ENCODE measurements at places on chromosomes 2 and 18.

DNA sequence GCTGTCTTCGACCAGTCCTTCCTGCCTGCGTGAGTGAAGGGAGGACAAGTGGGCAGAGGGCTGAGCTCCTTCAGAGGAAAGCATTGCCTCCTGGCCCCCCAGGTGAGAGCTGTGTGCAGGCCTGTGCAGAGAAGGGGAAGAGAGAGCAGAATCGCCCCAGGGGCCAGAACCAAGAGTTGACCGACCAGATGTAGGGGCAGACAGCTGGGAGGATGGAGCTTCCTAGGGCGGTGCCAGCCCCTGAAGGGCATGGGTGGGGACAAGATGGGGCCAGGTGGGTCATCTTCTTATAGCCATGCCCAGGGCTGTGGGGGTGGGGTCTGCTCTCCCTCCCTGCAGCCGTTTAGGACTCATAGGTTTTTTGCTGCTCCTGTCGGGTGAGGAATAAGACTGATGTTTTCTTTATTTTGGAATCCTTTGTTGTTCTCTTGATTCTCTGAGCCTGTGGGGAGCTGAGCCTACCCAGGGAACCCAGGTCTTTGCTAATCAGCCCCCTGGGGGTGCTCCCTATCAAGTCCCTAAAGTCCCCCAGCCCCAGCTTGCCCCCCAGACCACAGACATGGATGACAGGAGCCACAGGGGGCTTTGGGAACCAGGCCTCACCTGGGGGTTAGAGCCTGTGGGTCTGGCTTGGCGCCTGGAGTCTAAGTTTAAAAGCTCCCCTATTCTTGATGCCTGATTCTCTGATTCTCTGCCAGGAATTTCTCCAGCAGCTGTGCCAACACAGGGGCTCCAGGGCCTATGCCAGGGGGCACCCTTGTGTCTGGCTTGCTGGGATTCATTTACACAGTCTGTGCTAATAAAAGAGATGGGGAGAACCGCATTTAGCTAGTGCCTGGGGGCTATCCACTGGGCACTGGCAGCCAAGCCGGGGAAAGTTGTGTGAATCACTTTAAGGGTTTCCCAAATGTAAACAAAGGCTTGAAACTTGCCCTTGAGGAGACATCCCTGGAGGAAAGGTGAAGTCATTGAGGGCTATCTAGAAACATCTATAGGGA, 9.3 kb upstream of the EFHD1 start:
- peak; percentile 57 for DNase-seq

DNA sequence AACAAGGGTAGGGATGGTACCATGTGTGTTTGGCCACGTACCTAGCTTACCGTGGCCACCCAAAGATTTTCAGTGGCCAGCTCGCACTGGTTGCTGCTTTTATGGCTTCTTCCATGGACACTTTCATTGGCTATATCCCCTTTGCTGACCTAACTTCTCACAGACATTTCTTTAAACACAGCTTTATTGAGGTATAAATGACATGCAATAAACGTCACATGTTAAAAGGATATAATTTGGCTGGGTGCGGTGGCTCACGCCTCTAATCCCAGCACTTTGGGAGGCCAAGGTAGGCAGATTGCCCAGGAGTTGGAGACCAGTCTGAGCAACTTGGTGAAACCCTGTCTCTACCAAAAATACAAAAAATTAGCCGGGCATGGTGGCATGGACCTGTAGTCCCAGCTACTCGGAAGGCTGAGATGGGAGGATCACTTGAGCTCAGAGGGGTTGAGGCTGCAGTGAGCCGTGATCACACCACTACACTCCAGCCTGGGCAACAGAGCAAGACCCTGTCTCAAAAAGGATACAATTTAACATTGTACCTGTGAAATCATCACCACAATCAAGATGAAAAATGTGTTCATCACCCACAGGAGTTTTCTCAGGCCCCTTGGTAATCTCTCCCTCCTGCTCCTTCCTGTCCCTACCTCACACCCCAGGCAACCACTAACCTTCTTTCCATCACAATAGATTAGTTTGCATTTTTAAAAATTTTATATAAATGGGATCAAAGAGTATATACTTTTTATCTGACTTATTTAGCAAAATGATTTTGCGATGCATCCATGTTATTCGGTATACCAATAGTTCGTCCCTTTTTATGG, 127.8 kb upstream of the PPP1CB start:
- no peak for DNase-seq

- DNase-seq, result no peak
These were observed 19.4 kb downstream of the PLB1 start for GRCh38 chr2:28515176-28515751.

- DNase-seq, result no peak
These were observed 1370.1 kb upstream of the CRIM1 start for GRCh38 chr2:34985474-34985873.

DNA sequence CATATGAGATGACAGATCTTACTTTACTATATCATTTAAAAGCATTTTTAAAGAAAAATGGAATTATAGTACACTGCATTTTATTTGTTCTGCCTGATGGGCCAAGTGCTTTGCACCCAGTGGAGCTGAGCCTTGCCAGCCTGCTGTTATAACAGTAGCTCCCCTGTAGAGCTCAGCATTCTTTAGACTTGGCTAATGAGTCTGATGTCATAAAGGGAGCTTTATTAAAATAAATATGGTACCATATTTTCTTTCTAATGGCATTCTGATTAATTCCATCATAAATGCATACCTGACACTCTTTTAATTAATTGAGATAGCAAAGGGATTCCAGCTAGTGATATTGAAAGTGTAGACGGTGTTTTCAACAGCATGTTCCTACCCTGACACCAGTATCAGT, 40.7 kb downstream of the PARD3B start:
- DNase-seq, result no peak

DNA sequence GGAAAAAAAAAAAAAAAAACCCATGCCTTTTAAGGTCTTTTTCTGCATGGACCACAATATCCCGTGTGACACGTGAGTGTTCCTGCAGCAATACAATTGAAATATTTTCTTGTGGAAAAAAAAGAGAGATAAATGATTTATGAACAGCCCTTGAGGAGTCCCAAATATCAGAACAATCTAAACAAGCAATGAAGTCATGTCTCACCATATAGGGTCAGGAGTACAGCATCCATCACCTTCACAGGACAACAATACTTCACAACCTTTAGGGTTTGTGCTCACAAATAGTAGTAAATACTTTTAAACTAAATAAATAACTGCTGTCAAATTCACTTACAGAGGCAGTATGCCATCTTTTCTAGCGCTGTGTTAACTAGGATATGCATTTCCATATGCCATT, 87.9 kb downstream of the ZEB2 start:
- no peak for DNase-seq

DNA sequence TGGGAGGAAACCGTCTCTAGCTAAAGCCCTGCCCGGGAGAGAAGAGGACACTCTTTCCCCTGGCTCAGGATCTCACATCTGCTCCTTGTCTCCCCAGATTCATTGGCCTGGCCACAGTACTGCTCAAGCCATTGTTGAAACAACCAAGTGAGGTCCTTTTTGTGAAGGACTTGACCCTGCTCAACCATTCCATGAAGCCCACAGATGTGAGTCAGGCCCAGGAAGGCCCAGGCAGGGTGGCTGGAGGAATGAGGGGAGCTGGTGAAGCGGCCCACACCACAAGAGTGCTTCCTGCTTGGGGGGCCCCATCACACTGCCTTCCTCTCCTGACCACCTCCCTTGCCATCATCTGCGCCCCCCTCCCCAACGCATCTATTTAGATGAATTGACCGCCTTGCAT, 5.1 kb downstream of the FER1L5 start:
- DNase-seq, result no peak

DNA sequence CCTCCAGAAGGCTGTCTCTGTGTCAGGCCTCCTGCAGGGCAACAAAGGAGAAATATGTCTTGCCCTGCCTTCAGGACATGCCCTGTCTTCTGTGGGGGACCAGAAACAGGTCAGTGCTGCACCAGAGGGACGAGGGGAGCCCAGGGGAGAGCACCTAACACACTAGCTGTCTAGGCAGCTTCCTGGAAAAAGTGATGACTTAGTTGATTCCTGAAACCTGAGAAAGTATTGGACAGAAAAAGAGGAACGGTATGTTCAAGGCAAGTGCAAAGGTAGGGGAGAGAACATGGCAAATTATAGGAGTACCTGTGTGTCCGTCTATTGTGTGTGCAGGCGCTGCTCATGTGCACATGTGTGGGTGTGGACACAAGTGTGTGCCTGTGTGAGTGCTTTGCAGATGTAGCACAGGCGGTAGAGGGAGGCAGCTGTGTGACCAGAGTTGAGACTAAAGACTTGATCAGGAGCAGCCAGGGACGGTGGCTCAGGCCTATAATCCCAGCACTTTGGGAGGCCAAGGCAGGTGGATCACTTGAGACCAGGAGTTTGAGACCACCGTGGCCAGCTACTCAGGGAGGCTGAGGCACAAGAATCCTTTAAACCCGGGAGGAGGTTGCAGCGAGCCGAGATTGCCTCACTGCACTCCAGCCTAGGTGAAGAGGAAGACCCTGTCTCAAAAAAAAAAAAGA, 119.5 kb downstream of the GYPC start:
- no peak for DNase-seq

DNA sequence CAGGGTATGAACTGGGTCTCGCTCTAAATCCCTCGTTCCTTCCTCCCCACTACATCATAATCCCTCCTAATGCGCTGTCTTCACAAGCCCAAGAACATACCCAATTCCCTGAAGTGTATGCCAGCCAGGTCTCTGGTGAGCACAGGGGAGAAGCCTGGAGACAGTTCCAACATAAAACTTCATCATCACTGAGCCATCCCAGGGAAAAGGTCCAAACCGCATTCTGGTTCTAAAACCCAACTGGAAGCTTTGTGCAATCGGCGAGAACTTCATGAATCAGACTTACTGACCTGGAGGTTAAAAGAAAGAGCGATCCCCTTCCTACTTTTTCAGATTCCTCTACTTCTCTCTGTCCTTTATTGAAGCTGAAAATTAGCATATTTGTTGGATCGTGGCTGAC, 132.7 kb downstream of the ALPK2 start:
- DNase-seq, result no peak

GRCh38 chr2:233858331-233858730, 4.0 kb upstream of the HJURP start:
- DNase-seq, result no peak

- no peak for DNase-seq
These were observed 411 bp downstream of the NARS1 start for GRCh38 chr18:57621246-57621604.

GRCh38 chr2:102301867-102302362, 9.4 kb upstream of the IL1RL1 start:
- DNase-seq, result peak; percentile 29

GRCh38 chr2:119156105-119156890, 2.3 kb downstream of the C1QL2 start:
- DNase-seq, result peak; percentile 10

DNA sequence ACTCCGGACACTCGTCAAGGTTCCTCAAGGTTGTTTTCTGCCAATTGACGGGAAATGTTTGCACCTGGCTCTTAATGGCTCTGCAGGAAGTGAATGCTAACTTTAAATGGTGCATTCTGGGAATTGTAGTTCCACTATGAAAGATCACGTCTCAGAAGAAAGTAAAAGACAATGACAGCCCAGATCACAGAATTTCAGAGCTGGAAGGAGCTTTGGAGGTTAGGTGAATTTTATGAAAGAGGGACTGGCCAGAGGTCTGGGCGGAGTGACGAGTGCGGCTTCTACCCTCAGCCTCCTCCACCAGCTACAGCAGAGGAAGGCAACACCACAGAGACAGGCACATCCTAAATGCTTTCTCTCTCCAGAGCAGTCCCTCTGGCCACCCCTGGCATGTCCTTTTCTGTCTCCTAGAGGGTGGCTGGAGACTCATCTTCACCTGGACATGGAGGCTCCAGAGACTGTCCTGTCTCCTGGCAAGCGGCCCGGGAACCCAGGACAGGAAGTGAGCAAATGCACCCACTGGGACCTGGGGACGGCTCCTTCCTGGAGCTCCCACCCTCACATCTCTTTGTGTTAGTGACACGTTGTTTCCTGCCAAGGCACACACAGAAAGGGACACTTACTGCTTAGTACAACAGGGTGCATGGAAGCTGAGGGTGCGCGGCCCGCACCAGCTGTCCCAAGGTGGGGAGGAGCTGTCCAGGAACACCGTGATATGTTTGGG, 19.4 kb downstream of the THAP4 start:
- DNase-seq, result no peak

DNA sequence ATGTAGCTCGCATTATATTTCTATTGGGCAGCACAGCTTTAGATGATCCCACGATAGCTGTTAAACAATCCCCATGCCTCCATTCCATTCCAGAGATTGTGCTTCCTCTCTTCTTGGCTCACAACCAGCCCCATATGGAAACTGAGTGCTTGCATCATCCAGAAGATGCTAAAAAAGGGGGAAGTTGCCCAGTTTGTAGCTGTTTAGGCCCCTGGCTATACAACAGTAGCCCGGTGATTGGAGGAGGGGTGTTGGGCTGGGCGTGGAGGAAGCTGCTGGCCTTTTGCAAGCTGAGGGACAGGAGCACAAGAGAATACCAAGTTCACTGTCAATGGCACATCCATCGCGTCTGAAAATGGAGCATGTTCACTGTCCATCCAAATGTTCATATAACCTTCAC, 360.2 kb downstream of the ALK start:
- no peak for DNase-seq

DNA sequence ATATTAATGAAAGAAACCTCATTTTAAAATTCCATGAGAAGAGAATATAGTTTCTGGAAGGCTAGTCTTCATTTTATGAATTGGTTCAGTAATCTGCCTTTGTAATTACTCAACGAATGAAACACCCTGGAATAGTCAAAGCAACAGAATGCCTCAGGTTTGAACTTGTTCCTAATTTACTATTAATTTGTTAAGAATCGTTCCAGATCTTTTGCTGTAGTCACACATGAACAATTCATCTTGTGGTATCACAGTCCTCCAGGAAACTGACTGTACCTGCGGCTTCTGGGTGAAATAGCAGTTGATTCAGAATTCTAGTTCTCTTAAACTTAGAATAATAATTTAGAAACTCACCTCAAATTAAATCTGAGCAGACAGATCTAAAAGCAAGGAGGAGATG, 282.7 kb upstream of the MAP2 start:
- DNase-seq, result peak; percentile 73

DNA sequence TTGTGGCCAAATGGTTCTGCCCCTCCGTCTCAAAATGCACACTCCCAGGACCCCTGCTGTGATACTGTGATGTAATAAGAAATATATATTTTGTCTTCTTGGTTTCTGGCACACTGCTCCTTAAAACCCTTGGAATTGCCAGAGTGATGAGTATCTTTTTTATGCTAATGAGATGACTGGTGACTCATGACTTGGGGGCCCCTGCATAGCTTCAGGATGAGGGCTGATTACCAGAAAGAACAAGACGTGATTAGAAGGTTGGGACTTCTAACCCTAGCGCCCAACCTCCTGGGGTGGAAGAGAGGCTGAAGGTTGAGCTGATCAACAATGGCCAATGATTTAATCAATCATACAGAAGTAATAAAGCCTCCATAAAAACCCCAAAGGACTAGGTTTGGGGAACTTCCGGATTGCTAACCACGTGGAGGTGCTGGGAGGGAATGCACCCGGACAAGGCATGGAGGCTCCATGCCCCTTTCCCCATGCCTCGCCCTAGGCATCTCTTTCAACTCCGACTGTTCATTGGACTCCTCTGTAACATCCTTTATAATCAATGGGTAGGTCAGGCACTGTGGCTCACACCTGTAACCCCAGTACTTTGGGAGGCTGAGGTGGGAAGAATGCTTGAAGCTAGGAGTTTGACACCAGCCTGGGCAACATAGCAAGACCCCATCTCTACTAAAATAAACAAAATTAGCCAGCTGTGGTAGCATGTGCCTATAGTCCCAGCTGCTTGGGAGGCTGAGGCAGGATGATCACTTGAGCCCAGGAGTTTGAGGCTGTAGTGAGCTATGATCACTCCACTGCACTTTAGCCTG, 89.1 kb downstream of the HS1BP3 start:
- DNase-seq, result peak; percentile 77
